ENCODE measurements at places on chromosomes 5 and 9.

DNA sequence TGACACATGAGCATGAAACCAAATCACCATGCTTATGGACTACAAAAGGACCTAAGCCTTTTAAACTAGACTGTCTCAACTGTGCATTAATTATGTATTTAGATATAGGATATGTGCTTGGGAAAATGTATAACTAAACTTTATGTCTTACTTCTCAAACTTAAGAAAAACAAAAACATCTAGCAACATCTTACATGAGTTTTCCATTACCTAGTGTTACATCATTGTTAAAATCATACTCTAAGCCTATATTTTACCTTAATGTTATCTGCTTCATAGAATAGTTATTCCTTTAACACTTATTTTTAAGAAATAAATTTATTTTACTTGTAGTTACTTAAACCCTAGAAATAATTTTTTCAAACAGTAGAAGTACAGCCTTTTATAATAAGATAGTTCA is 24.0 kb downstream of the NME5 start:
- no peak for DNase-seq

DNA sequence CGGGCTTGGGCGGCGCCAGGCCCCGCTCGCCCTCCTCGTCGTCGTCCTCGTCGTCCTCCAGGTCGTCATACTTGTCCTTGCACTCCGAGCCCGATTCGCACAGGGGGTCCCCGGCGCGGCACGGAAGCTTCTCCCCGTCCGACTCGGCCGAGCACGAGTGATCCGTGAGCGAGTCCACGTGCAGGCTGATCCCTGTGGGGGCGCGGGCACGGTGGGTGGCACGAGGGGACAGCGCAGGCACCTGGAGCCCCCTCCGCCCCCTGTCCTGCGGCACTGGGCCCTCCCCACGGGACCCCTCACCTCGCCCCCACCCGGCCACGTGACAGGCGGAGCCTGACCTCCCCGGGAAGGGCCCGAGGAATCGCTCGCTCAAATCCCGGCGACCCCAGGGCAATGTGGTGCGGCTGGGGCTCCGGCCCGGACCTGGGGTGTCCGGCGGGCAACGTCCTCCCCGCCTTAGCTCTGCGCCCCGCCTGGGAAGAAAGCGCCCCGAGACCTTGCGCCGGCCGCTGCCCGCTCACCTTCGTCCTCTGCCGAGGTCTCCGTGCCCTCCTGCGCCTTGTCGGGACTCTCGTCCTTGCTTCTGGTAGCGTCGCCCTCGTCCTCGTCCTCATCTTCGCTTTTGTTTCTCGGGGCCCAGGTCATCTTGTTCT is 2.5 kb downstream of the IRX2 start:
- DNase-seq: no peak

- no peak for DNase-seq
These were observed 11.1 kb downstream of the PCDH1 start for GRCh38 chr5:141867139-141867538.

DNA sequence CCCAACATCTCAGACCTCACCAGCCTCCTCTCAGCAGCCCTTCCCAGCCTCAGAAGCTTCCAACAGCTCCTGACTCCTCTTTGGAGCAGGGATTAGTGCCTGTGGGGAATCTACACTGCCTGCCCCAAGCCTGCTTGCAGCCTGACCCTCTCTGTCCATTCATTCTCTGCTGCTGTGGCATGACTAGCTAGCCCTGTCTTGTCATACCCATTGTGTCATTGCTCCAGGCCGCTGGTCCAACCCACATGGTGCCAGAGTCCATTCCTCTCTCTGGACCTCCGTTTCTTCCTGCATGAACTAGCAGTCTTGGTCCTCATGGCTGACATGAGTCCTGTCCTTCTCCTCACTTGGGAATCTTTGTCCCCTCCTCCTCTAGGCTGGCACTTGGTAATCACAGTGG is 12.8 kb upstream of the RXRA start:
- DNase-seq: no peak

DNA sequence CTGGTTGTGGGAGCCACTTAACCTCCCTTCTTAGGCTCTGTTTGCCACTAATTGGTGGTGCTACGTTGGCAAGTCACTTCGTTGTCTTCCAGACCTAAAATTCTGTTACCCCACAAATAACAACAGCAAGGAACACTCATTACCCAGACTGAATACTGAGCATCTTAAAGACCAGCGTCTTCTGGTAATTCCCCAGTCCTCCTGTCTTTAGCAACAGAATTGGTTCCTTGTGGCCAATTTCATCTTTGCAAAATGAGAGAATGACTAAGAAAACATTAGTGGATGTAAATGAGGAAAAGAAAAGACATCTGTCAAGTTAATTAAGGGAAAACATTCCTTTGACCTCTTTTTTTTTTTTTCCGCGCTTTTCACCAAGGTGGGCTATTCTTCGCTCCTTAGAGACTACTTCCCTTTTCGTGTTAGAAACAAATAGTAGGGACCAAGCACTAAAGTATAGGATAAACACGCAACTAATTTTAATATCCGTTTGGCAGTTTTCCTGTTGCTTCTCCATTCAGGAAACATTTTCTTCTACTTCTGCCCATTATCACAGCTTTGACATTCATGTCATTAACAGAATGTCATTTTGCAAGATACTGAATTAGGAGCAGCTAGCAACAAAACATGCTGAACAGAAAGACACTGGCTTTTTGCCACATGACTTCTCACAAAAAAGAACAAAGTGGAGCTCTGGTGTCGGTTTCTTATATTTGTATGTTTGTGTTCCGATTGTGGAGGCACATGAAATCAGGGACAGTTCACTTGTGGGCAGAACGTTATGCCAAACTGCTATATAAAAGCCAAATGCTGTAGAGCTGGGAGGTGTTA is 154.2 kb downstream of the CD180 start:
- DNase-seq: no peak

GRCh38 chr5:124880903-124881697 is 134.7 kb upstream of the ZNF608 start:
- DNase-seq: no peak

GRCh38 chr9:115164511-115164974 is 46.6 kb upstream of the TNC start:
- no peak for DNase-seq

GRCh38 chr9:7176561-7176960 is 418.8 kb downstream of the KDM4C start:
- DNase-seq: no peak

All from skeletal muscle cell (primary cell).